ENCODE measurements at places on chromosomes 1 and 21.
A peak's percentile ranks its signal among the peaks of the same experiment; 100 is the strongest.

DNA sequence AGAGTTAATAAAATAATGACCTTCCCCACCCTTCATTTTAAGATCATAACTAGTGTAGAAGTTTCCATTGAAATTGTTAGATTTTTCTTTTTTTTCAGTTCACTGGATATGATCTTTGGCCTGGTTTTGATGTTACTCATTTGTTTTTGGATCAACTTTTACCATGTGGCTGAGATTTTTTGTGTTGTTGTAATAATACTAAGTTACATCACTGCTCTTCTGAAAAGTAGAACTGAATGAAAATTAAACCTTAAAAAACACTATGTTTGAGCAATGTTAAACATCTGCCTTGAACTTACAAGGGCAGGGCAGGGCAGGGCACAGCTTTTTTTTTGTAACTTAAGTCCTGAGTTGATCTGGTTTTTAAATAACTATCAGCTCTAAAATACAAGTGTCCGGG lies 204.8 kb upstream of the ADAMTS5 start:
- no peak for DNase-seq

DNA sequence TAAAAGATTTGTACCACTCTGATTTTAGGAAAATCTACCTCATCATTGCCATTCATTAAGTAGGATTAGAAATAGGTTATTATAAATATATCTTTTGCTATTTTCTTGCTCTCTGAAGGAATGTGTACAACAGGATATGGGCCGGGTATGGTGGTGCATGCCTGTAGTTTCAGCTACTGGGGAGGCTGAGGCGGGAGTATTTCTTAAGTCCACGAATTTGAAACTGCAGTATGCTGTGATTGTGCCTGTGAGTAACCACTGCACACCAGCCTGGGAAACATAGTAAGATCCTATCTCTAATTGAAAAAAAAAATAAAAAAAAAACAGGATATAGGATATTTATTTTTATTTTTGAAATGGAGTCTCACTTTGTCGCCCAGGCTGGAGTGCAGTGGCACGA lies 50.0 kb downstream of the CLIC4 start:
- no peak for DNase-seq

- DNase-seq, result no peak
Measured at GRCh38 chr1:3029481-3029961, 8.3 kb downstream of the ACTRT2 start.

GRCh38 chr1:184930232-184930631 lies 44.1 kb downstream of the NIBAN1 start:
- DNase-seq, result no peak

DNA sequence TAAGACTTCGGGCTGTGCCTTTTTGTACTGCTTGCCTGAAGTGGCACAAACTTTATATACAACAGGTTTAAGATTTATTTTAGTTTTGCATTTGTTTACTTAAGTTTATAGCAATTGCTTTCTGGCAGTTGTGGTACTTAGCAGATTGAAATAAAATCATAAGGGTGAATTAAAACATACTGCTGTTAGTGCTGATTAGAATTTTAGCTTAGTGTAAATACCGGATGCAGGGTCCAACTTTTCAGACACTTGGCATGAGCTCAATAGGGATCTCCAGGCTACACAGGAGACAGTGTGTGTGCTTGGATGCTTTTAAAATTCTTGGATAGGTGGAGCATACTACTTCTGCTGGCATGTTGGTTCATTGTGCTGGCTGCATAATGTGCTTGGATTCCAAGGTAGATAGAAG lies 159.6 kb downstream of the NFIA start:
- DNase-seq, result no peak

GRCh38 chr1:156388174-156389137 lies 19.4 kb downstream of the RHBG start:
- DNase-seq, result no peak

DNA sequence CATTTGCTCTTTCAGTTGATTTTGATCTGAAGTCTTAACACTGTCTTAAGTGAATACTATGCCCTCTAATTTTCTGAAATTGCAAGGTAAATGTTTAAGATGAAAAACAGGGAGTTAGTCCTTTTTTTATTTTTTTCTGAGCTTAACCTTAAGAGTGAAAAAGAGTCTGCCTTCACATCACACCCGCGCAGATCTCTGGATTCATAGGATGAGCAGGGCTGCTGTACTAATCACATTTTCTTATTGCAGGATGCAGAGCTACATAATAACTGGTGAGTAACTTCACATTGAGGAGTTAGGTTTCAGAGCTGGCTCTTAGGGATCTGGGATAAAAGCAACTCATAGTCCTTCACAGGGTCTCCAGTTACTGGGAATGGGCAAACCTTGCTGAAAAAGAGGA lies 188.7 kb upstream of the ATP1B1 start:
- no peak for DNase-seq

DNA sequence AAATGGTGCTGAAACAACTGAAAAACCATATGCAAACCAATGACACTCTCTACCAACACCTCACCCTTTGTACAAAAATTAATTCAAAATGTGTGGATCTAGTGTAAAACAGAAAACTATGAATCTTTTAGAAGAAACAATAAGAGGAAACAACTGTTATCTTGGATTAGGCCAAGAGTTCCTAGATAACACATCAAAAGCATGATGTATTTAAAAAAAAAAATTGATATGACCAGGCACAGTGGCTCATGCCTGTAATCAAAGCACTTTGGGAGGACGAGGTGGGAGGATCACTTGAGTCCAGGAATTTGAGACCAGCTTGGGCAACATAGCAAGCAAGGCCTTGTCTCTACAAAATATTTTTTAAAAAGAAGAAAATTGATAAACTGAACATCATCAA lies 79.0 kb downstream of the EIF4G3 start:
- DNase-seq, result no peak

DNA sequence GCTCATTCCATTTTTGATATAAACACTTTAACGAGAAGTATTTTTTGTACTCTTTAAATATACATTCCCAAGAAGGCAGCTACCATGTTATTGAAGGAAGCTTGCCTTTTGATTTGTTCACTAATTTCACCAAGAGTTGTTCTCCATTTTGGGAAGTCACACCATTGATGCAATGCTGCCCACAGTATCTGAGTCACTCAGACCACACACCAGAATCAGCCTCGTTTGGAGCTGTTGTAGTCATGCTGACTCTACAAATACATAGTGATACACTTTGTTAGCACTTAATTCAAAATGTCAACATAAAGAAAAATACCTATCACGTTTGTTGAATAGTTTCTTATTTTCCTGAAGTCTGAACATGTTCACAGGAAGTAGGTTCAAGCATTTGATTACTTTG lies 78.7 kb downstream of the PAPPA2 start:
- DNase-seq, result no peak

- DNase-seq, result no peak
Measured at GRCh38 chr1:36880155-36881067, 153.9 kb downstream of the GRIK3 start.

DNA sequence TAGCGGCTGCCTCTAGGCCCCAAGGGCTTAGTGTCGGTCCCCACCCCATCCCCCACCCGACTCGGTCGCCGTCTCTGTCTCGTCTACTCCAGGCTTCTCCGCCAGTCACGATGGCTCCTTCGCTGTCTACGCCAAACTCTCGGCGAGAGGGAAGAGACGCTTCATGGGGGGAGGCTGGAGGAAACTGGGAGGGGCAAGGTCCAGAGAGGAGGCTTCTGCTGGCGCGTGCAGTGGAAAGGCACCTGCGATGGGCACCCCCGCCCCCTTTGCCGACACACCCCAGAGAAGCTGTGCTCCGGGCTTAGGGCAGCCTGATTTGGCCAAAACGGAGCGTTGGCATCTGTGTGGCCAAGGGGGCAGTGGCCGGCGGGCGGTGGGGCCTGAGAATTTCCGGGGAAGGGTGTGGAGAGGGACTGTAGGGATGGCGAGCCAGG lies 1.2 kb upstream of the CSMD2 start:
- DNase-seq, result no peak

GRCh38 chr1:3547055-3548005 lies 64.0 kb downstream of the MEGF6 start:
- DNase-seq, result no peak

DNA sequence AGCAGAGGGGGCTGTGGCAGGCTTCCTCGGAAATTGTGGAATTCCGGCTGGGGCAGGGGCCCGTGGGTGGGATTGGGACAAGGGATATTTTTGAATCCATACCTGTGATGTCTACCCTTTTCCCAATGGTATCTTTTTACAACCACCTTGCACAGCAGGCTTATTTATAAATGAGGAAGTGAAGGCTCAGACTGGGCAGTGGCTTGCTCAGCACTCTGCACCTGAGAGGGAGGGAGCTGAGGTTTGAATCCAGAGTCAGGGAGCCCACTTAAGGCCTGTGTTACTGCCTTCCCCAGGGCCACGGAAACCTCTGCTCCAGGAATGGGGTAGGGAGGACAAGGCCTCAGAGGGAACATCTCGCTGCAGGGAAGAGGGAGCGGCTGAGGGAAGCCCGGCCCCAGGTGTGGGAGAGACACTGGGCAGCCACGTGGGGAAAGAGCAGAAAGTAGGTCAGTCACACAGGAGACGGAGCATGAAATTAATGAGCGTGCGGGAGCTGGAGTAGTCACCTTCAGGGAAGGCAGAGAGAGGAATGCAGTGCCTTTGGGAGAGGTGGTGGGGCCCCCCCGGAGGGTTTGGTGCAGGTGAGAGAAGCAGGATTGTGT lies 35.4 kb upstream of the SCMH1 start:
- DNase-seq, result no peak

DNA sequence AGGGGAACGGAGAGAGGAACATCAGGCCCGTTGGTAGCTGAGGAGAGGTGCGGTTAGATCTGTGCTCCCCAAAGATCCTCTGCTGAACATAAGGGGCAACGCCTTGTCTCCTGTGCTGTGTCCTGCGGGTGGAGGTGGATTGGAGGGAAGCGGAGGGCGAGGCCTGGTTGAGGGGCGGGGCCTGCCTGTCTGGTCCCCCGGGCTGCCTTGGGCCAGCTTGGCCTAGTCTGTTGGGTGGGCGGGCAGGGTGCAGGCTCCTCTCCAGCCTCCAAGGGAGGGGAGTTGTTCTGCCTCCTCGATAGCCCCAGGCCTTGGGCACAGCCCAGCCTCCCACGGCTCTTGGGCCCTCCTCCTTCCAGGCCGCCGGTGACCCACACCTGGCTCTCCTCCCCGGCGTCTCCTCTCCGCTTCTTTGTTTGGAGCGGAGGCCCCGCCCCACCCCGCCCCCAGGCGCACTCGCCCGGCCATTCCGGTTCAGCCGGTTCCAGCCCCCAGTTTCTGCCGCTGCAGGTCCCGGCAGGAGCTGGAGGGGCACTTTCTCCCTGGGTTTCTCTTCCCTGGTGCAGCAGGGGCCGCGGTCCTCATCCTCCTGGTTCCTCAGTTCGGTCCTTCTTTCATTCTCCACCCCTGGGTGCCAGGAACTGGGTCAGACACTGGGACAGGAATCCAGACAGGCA lies 19.4 kb downstream of the PTPRF start:
- DNase-seq, result peak; percentile 44

DNA sequence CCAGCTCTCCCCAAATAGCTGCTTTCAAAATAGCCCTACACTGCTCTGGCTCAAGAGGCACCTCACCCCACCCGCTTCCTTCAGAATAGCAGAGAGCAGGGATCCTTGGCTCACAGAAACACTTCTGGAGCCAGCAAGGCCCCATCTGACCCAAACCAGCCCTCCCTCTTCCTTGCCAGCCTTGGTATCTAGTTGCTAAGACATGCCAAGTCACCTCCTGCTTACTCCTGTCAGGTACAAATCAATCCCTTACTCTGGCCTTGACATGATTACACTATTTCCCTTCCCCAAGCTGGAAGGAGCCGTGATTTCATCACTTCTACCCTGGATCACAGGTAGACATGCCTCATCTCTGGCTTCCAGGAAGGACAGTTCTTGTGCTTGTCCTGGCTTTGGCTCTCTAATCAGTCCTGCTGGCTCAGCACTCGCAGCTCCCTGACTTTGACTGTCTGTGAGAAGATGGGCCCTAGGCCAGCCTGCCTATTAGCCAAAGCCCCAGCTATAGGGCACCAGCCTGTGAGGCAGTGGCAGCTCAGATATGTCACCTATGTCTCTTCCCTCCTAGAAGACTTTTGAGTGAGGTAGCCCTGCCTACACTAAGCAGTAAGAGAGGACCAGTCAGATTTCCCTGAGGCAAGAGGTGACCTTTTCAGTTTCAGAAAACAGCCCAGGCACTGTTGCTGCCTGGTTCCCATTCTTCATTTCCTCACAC lies 8.9 kb upstream of the MUTYH start:
- DNase-seq, result no peak

DNA sequence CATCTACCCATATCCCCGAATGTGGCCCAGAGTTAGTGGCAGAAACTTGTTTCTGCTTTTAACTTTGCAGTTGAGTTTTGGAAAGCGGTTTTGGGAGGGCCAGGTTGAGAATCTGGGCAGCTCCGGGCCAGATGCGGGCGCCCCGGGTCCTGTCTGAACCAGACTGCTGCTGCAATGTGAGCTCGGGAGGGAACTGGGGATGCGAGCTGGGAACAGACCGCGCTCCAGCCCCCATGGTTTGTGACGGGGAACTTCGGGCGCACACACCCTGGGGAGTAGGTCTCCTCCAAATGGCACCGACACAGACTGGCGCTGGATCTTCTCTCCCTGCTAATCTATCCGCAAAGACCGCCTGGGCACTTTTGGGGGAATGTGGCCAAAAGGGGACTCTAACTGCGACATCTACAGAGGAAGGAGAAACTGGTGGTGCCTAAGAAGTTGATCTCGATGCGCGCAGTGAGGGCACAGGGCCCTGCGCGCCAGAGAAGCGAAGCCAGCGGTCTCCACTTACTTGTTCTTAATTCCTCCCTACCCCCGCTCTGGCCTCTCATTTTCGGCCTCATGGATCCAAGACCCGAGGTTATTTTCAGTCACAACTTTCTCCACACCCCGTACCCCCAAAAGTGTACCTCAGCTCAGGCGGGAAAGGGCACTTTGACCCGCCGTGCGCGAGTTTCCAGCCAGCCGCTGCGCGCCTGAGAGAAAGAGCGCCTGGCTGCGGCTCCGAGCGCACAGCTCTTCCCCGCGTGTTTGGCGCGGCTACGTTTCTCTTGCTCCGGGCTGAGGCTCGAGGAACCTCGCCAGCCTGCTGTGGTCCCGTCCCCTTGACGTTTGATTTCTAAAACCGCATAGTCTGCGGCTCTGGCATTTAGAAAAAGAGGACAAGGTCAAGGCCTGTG lies 411.0 kb upstream of the ESRRG start:
- no peak for DNase-seq

- peak; percentile 24 for DNase-seq
Measured at GRCh38 chr1:9009438-9010370, 16.5 kb downstream of the SLC2A7 start.

GRCh38 chr21:46119144-46119636 lies 21.3 kb downstream of the COL6A2 start:
- DNase-seq, result no peak

GRCh38 chr1:233261695-233262094 lies 33.8 kb downstream of the PCNX2 start:
- no peak for DNase-seq

- DNase-seq, result no peak
Measured at GRCh38 chr1:152486400-152487006, 24.1 kb upstream of the LCE5A start.

- no peak for DNase-seq
Measured at GRCh38 chr1:100760511-100760910, 41.0 kb downstream of the VCAM1 start.

Data from CD4-positive, alpha-beta T cell treated with Interleukin-17A for 4 hours (primary cell).